ENCODE measurements at places on chromosomes 4 and X.

GRCh38 chr4:11506194-11506593, 77.5 kb upstream of the HS3ST1 start:
- no peak for DNase-seq

DNA sequence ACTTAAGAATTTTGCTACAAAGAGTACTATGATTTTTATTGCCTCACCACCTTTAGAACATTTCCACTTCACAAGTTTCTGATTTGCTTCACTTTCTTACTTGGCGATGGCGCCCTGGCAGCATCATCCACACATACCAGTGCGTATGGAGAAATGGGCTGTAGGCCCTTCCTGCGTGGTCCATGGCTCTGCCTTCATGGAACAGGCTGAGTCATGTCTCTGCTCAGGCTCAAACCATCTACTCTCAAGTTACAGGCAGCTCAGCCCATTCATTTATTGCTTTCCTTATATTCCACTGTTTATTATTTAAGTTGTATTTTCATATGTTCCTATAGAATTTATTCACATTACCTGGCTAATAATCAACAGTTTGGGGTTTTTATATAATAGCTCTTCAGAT, 21.1 kb downstream of the CASP3 start:
- no peak for DNase-seq

DNA sequence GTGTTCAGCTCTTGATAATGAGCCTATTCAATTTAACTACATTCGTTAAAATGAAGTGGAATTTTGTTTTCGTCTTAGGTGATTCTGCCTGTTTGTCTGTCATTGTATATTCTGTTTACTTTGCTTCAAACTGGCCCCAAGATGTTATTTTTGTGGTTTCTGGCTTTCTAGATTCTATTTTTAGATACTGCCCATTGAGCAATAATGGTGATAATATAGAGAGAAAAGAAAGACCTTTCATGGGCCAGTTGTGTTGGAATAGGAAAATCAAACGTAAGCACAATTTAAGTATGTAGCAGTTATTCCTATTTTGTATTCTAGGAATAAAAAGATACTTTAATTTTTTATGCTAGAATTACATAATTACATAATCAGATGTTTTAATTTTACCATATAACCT, 4.0 kb downstream of the CDKN2AIP start:
- no peak for DNase-seq

DNA sequence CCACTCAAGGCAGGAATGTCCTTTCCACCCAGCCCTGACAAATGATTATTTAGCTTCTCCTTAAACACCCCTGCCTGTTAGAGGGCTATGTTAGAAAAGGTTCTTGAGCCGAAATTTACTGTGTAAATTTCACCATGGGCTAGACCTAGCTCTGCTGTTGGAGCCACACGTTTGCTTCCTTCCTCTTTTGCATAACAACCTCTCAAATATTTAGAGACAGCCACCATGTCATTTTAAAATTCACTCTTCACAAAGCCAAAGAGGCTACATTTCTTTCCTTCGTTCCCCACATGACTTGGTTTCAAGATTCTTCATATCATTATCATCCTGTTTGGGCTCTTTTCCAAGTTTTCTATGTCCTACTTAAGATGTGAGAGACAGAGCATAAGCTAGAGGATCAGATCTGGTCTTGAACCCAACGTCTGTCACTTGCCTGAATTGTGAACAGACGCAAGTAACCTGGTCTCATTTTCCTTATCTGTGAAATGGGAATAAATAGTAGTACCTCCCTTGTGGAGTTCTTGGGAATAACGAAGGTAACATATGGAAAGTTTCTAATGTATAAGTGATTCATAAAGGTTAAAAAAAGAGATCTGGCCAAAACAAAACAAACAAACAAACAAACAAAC, 6.7 kb downstream of the DOCK11 start:
- no peak for DNase-seq

GRCh38 chrX:42020225-42020624, 96.9 kb upstream of the CASK start:
- DNase-seq: no peak

DNA sequence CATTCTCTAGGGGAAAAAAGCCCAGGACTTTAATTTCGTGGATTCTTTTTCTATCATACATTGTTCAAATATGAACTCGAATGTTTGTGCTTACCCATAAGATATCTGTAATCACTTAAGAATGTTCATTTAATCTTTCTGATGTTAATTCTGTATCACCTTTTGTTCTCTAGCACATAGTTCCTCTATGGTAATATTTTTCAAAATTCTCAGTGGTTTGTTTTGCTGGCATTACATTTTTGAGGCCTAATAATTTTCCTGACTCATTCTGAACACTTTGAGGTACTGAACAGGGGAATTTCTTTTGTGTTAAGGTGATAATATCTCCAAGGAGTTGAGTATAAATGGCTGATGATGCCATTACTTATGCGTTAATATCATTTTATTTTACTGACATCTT, 490.7 kb upstream of the PITX2 start:
- DNase-seq: no peak

- no peak for DNase-seq
Measured at GRCh38 chr4:56979421-56980072, 851 bp downstream of the POLR2B start.

GRCh38 chrX:39613997-39614679, 483.6 kb downstream of the BCOR start:
- DNase-seq: no peak

DNA sequence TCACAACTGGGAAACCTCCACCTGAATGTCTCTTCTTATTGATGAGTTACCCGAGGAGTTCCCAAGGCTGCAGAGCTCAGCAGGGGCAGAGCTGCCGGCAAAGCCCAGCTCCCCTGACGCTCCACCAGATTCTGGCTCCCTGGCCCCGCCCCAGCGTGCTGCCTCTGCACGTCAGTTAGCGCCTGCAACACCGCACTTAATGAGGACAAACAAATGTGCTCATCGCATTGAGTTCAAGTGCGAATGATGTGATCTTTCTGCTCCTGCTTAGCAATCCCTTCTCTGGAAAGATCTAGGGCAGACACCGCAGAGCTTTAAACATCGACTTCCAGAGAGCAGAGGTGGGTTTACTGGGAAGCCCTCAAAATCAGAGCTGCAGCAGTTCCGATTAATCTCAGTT, 55.5 kb upstream of the FBXW7 start:
- DNase-seq: peak; percentile 73

DNA sequence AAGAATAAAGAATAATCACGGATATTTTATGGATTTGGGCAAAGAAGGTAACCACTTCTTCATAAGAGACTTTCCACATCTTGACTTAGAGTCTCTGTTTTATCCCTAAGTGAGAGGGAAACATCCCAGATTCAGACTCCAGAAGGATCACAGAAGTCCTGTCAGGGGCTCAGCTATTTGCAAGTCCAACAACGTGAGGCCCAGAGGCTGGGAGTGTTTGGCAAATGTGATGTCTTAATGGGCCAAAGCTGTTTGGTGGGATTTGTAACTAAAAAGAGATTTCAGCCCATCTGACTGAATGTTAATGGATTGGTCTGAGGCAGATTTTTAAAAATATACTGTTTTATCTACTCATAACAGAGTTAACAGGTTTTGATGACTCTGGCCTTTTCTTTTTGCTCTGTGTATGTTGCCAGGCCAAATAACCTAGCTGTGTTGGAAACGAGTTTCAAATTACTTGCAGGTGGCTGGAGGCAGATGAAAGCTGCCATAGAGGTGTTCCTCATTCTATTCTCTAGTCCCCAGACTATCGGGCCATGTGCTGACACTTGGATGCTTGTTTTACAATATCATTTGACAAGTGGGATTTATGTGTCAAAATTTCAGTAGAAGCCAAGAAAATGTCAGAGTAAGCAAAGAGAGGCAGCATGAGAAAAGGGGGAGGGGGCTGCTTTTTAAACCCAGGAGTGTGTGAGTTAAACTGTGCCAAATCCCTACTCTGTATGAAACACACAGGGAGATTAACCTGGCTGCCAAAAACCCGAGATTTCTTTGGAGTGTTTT, 330.9 kb downstream of the DCHS2 start:
- no peak for DNase-seq

GRCh38 chr4:53463340-53463739, 85.9 kb downstream of the FIP1L1 start:
- no peak for DNase-seq

GRCh38 chrX:68918202-68918601, 89.4 kb downstream of the EFNB1 start:
- DNase-seq: no peak

DNA sequence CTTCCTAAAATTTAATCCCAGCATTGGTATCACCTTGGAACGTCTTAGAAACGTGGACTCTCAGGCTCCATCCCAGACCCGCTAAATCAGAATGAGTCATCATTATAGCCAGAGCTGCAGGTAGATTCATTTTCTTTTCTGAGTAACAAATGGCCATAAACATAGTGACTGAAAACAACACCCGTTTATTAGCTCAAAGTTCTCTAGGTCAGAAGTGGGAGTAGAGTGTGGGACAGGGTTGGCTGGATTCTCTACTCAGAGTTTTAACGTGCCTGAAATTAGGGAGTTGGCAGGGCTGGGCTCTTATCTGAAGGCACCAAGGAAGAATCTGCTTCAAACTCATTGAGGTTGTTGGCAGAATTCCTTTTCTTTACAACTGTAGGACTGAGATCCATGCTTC, 101.8 kb upstream of the C1QTNF7 start:
- DNase-seq: no peak

DNA sequence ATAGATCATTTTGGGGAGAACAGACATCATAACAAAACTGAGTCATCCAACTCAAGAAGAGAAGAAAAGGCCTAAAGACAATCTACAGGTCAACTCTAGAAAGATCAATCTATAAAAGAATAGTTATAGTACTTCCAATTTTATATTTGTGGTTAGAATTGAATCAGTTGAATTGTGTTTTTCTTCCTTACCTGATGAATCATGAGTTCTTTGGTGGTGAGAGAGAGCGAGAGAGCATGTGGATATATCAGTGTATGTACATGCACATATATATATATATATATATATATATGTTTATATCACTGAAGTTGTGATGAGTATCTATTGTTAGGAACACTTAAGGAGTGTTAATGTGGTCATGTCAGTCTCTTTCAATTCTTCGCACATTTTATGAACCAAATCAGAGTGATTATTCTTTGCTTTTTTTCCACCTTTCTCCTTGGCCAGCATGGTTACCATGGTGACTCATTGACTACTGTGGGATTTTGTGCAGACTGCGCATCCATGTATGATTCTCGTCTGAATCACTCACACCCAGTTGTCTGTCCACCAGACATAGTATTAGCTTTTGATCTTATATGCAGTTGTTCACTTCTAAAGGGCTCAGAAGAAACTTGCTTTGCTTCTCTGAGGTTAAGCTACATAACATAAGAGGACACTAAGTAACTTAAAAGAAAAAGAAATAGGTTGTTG, 90.4 kb upstream of the RAB40AL start:
- no peak for DNase-seq

DNA sequence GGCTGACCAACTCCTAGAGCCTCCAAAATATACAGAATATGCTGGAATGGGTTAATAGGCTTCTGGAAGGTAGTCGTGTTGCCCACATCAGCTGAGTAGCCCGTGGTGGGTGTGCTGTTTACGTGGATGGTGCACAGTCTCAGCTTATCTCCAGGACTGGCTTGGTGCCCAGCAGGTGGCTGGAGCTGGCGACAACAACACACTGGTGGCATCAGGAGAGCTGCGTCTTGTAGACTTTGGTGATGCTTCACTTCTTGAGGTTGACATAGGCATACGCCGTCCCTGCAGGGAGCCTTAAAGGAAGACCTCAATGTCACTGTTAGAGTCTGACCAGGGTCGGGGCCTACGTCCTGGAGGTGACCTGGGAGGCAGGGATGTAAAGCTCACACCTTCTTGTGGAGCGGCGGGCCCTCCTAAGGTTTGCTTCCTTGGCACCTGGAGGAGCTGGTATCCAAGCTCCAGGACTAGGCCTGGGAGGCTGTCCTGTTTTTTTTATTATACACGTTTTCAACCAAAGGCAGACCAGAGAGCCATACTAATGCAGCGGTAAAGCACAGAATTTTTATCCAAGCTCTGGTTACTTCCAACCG, 26.5 kb upstream of the RBMX start:
- no peak for DNase-seq

- no peak for DNase-seq
Measured at GRCh38 chrX:72466493-72466892, 106.2 kb downstream of the HDAC8 start.

DNA sequence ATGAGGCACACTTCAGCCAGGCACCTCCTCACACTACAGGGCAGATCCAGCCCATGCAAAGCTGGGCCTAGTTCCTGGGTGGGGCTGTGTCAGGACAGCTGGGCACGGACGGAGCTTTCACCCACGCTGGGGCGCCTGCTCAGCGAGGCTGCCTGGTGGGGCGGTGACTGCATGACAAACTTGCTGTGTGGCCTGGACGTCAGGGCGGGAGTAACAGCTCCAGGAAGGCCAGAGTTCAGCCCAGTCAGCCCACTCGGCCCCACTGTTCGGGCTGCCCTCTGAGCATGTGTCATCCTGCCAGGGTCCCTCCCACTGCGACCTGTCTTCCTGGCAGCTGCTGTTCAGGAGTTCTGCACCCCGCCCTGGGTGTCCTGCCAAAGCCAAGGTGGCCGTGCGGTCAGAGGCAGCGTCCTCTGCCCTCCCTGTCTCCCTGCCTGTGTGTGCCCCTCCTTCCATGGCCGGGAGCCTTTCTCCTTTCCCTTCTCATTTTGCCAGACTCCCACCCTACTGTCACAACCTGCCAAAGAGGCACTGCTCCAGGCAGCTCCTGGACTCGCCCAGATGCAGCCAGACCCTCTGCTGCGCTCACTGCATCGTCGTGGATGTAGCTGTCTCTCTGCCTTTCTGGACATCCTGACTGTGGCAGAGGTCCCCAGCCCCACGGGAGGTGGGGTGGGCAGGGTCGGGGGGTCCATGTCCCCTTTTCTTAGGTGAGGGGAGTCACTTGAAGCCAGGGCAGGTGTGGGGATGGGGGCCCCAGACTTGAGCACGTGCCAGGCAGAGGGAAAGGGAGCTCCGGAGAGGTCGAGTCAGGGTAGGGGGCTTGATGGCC, 33.0 kb upstream of the KIAA0232 start:
- DNase-seq: peak; percentile 82

- DNase-seq: no peak
Measured at GRCh38 chr4:132065940-132066495, 1083.1 kb upstream of the PCDH10 start.

DNA sequence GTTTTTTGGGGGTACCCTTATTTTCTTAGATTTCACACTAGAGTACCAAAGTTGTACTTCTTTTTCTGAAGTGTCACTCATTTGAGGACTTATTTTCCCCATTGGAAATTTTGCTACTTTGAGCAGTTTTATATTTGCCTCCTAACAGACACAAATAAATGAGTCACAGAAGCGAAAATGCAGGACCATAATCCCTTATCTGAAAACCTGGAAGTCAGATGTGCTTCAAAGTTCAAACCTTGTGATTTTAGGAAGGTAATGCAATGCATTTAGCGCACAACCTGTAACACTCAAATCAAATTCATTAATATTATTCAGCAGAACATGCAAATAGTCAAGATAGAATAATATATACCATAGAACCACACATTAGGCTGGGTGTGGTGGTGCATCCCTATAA, 6.9 kb downstream of the RELL1 start:
- no peak for DNase-seq

DNA sequence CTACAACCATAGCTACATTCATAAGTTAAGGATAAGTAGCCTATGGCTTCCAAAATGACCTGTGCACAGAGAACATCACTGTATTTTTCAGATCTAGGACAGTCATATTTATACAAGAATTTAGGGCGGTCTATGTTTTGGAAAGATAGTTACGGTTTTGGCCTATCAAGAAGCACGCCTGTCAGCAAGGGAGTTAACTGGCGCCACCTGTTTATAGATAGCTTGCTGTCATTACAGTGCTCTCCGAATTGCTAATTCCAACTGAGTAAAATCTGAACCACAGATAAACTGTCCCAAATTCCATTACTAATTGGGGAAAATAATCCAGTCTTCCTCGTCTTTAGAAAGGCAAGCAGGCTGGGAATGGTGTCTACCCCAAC, 646 bp downstream of the ABCB7 start:
- DNase-seq: no peak
